ENCODE measurements at places on chromosomes 4 and X. TPM values are rescaled to one million over a fixed set of nuclear protein-coding genes. Genes with fewer than 3 reads are reported as not detected.

The ZFP92 gene
- total RNA-seq = 0.69 TPM

The NIPAL1 gene
- total RNA-seq = 0.57 TPM

The ADH1C gene
- total RNA-seq = not detected

The MAGEA9 gene
- total RNA-seq = not detected

The HPSE gene
- total RNA-seq = 0.81 TPM

The MAGEC3 gene
- not detected for total RNA-seq

The SPOCK3 gene
- 0.13 TPM for total RNA-seq

The NDP gene
- not detected for total RNA-seq

The MAGEB1 gene
- not detected for total RNA-seq

The ETDC gene
- total RNA-seq = not detected

The HSFX2 gene
- 0.16 TPM for total RNA-seq

The MAML3 gene
- total RNA-seq = 3.7 TPM

The GAGE13 gene
- not detected for total RNA-seq

The EMCN gene
- 62.5 TPM for total RNA-seq

The SHOX gene
- total RNA-seq = not detected

The TMPRSS11A gene
- total RNA-seq = not detected

The TEX13C gene
- not detected for total RNA-seq

The CRMP1 gene
- total RNA-seq = under 0.01 TPM

The RHOXF1 gene
- not detected for total RNA-seq

The ADH6 gene
- not detected for total RNA-seq

The MAOB gene
- not detected for total RNA-seq

The MAGEA10 gene
- total RNA-seq = not detected

The EDA2R gene
- 1.8 TPM for total RNA-seq

The PHOX2B gene
- not detected for total RNA-seq

The FAM149A gene
- 0.19 TPM for total RNA-seq

The MAGEB10 gene
- not detected for total RNA-seq

The PCDH11X gene
- total RNA-seq = not detected

Data from bladder microvascular endothelial cell (primary cell).